ENCODE measurements at places on chromosomes 5 and 9. TPM values are rescaled to one million over a fixed set of nuclear protein-coding genes. Genes with fewer than 3 reads are reported as not detected.

The SPINK4 gene
- total RNA-seq: not detected

The HAPLN1 gene
- 49.7 TPM for total RNA-seq

The ARL15 gene
- total RNA-seq: 66.3 TPM

The C5orf58 gene
- total RNA-seq: not detected

The FGFR4 gene
- total RNA-seq: 121 TPM

The NUTM2G gene
- total RNA-seq: 0.32 TPM

The CARD9 gene
- total RNA-seq: 0.68 TPM

The CARD6 gene
- 4.5 TPM for total RNA-seq

The CORO2A gene
- 27.1 TPM for total RNA-seq

The LECT2 gene
- 25.0 TPM for total RNA-seq

The BAAT gene
- 41.8 TPM for total RNA-seq

The TMED9 gene
- total RNA-seq: 187 TPM

The CCL28 gene
- 0.52 TPM for total RNA-seq

The GLRA1 gene
- total RNA-seq: not detected

The MZB1 gene
- total RNA-seq: not detected

The C1QTNF3 gene
- 7.4 TPM for total RNA-seq

The ABLIM3 gene
- total RNA-seq: 7.3 TPM

The PCDHA4 gene
- 25.2 TPM for total RNA-seq

The SMIM33 gene
- not detected for total RNA-seq

The RNF180 gene
- total RNA-seq: 4.7 TPM

The SVEP1 gene
- total RNA-seq: 13.3 TPM

The PCDHA7 gene
- 3.3 TPM for total RNA-seq
